ENCODE measurements at places on chromosomes 4 and X.

- no peak for DNase-seq
Measured at GRCh38 chr4:154942176-154942575, 161.1 kb downstream of the RBM46 start.

- DNase-seq: peak; percentile 30
Measured at GRCh38 chrX:53714580-53715345, 28.2 kb upstream of the HUWE1 start.

DNA sequence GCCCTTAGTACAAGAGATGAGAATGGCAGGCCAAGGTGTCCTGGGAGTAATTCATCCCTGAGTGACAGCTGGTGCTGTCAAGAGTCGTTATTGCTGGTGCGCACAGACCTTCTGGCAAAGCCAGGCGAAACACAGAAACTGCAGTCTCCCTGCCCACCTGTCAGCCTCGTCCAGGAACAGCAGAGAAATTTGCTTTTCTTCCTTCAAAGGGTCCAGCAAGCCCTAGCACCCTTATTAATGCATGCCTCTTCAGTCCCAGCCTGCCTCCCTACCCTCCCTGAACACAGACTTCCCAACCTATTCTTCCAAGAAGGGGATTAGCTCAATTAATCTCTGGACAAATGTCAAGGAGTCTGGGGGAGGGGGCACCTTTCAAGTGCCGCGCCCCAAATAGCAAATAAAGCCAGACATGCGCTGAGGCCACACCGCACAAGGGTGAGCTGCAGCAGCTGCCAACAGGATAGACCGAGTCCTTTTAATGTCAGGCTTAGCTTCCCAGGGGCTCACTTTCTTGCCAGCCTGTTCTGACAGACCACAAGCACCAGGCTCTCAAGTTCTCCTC, 250.7 kb upstream of the RASGEF1B start:
- DNase-seq: no peak

DNA sequence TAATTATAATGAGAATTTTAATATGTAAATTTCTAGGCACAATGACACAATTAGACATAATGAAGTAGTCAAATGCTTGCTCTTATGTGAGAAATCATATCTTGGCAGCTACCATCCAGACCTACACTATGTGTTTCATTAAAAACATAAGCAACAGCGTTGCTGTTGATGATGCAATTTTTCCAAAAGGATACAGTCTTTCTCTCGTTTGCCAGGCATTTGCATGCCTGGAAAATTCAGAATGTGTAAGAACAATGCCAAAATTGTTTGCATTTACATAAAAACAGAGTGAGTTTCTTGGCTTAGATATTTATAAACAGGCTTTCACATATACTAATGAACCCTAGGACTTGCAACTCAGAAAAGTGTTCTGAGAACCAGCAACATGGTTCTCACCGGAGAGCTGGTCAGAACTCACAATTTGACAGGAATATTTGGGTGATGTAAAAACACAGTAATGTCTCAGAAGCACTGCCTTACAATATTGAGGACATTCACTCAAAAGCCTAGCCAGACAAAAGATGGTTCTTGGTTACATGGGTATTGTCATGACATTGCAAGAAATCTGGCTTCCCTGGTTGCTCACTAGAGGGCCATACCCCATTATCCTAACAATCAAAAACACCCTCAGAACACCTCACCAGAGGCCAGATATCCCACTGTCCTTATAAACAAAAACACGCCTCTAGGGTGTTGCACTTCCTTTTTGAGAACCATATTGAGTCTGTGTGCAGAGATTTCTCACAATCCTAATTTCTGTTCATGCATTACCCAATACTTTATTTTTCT, 1029.0 kb upstream of the AGA start:
- DNase-seq: no peak

- DNase-seq: no peak
Measured at GRCh38 chr4:7423391-7423790, 11.3 kb downstream of the PSAPL1 start.

DNA sequence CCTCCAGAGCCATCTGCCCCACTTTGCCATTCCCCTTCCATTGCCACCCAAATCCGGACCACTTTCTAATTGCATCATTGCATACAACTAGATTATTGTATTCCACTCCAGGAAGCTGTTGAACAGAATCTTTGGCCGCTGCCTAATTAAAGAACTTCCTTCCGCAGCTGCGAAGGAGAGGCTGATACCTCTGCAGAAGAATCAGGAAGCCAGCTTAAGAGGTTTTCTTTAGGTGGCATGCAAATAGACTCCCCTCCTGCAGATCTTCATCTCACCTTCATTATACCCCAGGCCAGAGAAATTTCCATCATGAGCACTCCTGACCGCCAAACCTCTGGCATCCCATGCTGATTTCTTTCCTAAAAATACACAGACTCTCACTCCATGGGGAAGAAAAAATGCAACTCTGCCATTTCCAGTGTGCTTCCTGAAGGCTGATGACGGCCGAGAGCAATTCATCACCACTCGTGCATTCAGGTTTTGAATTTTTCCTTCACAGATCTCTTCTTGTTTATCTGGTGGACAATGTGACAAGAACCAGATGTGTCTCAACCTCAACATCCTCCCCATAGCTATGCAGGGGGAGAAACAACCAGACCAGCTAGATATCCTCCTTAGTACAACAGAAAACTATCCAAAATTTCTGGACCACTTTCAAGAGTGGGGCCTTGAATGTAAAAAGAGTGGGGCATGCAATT, 31.2 kb downstream of the LGI2 start:
- no peak for DNase-seq

All from HT-29 (cell line).